ENCODE measurements at places on chromosomes 5 and 9. TPM values are rescaled to one million over a fixed set of nuclear protein-coding genes. Genes with fewer than 3 reads are reported as not detected.

The TMEM171 gene
- under 0.01 TPM for total RNA-seq

The MLANA gene
- total RNA-seq = not detected

The TLR4 gene
- 2.6 TPM for total RNA-seq

The ZFP2 gene
- total RNA-seq = 2.8 TPM

The TLX3 gene
- not detected for total RNA-seq

The NRG2 gene
- 0.51 TPM for total RNA-seq

The LTC4S gene
- total RNA-seq = 0.83 TPM

The COQ4 gene
- 11.2 TPM for total RNA-seq

The C8G gene
- total RNA-seq = 1.2 TPM

The C7 gene
- under 0.01 TPM for total RNA-seq

The GCNT4 gene
- total RNA-seq = 1.8 TPM

The NIM1K gene
- total RNA-seq = 7.7 TPM

The C5orf52 gene
- total RNA-seq = not detected

The SPINK7 gene
- not detected for total RNA-seq

The DDX4 gene
- not detected for total RNA-seq

The UNC13B gene
- 38.3 TPM for total RNA-seq

The EFCAB9 gene
- total RNA-seq = not detected

The PPIC gene
- total RNA-seq = 70.1 TPM

The PCDHA1 gene
- total RNA-seq = under 0.01 TPM

The C9orf85 gene
- 17.3 TPM for total RNA-seq

The TAF1L gene
- total RNA-seq = under 0.01 TPM

The NME5 gene
- total RNA-seq = 2.5 TPM

The GFPT2 gene
- total RNA-seq = 26.7 TPM

The SPAAR gene
- total RNA-seq = 0.17 TPM

The IQGAP2 gene
- 7.9 TPM for total RNA-seq

The SLC4A9 gene
- total RNA-seq = not detected

The SLC22A4 gene
- total RNA-seq = 4.1 TPM

The ANKRD18B gene
- total RNA-seq = 0.17 TPM

The SEMA5A gene
- 17.7 TPM for total RNA-seq

The P4HA2 gene
- 553 TPM for total RNA-seq

The PLPPR1 gene
- total RNA-seq = not detected

The HTR1A gene
- total RNA-seq = not detected

The PCDHA10 gene
- 0.26 TPM for total RNA-seq

The NFIB gene
- total RNA-seq = 36.3 TPM

The FAM81B gene
- not detected for total RNA-seq

The LECT2 gene
- total RNA-seq = not detected

The SH3RF2 gene
- 1.2 TPM for total RNA-seq

The PCDHB5 gene
- 2.8 TPM for total RNA-seq

The POU5F2 gene
- total RNA-seq = 0.51 TPM

The HTR4 gene
- not detected for total RNA-seq

The PRELID2 gene
- total RNA-seq = 27.9 TPM

The MCC gene
- 41.3 TPM for total RNA-seq

The TMC1 gene
- total RNA-seq = not detected

The ST8SIA4 gene
- 0.26 TPM for total RNA-seq

The SLC6A19 gene
- total RNA-seq = not detected

The ZBTB6 gene
- total RNA-seq = 16.3 TPM

The SAXO1 gene
- total RNA-seq = 0.17 TPM

The EGFLAM gene
- 0.33 TPM for total RNA-seq

The CCDC192 gene
- not detected for total RNA-seq

The F2RL1 gene
- 20.8 TPM for total RNA-seq

The PCDHGB1 gene
- 3.1 TPM for total RNA-seq

The CDC25C gene
- total RNA-seq = 0.26 TPM

The CKMT2 gene
- 19.3 TPM for total RNA-seq

The BARHL1 gene
- not detected for total RNA-seq

The GRM6 gene
- total RNA-seq = not detected

The FOXD4L5 gene
- under 0.01 TPM for total RNA-seq

The EGR1 gene
- 8.8 TPM for total RNA-seq

The C6 gene
- total RNA-seq = 0.26 TPM

The ENTREP1 gene
- under 0.01 TPM for total RNA-seq
